ENCODE measurements at places on chromosomes 3 and 15.

GRCh38 chr3:146498002-146498736 is 28.8 kb upstream of the PLSCR2 start:
- no peak for DNase-seq

DNA sequence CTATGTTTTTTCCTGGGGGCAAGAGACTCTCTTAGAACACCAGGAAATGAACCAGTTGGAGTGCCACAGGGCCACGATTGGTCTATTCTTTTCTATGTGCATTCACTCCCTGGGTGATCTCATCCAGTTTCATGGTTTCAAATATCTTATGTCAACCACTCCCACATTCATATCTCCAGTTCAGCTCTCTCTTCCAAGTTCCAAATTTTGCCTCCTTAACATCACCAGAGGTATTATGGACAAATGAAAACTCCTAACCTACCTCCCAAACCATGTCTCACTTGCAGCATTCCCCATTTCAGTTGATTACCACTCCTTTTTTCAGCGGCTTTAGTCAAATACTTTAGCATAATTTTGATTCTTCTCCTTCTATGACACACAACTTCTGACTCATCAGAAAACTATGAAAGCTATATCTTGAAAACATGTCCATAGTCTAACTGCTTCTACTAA is 203.1 kb upstream of the SEMA6D start:
- no peak for DNase-seq

- no peak for DNase-seq
Measured at GRCh38 chr3:167084545-167084944, 295.6 kb downstream of the ZBBX start.

DNA sequence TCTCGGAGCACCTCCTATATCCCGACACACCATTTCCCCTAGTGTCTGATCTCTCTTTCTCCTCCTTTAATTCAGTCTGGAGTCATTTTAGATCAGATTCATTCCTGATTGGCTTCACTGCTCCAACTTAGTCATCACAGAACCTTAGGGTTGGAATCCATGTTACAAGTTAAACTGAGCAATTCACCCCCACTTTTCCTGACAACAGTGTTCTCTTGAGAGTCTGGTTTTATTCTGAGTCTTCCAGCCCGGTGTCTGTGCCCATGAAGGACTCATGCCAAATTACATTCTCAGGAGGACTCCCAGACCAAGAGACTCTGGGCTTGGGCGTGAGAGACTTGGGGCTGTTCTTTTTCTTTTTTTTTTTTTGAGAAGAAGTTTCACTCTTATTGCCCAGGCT is 57.5 kb downstream of the LPP start:
- DNase-seq = no peak

DNA sequence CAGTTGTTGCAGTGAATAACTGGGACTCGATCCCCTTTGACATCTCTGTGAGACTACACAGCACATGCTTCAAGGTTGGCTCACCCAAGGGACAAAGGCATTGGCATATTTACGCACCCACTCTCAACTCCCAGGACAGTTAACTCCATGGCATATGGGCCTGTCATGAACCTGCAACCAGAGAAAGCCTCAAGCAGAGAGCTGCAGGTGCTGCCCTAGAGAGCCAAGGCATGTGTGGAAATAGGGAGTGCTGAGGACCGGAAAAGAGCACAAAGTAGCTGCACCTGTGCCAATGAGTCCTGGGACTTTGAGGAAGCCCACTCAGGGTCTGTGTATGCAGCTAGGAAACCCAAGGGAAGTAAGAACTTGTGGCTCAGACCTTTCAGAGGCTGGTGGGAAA is 32.9 kb upstream of the SLC24A5 start:
- DNase-seq = no peak

- no peak for DNase-seq
Measured at GRCh38 chr3:43180694-43181093, 74.8 kb upstream of the POMGNT2 start.

DNA sequence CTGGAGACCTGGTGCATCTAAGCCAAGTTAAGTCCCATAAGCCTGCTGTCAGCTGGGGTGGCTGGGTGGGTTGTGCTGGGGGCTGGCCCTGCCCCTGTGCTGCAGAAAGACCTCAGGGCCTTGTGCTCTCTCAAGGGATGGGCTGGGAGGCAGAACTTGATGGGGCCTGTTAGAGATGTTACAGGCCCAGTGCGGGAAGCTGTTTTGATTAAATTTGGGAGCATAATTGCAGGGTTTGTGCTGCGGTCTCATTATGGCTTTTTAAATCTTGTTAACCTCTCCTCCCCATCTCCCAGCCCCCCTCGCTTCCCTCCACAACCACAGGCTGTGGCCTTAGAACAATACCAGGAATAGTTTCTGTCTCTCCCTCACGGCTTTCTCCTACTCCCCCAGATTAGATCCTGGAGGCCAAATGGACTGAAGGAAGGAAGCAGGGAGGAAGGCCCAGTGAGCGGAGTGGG is 87.6 kb upstream of the TLE3 start:
- no peak for DNase-seq

DNA sequence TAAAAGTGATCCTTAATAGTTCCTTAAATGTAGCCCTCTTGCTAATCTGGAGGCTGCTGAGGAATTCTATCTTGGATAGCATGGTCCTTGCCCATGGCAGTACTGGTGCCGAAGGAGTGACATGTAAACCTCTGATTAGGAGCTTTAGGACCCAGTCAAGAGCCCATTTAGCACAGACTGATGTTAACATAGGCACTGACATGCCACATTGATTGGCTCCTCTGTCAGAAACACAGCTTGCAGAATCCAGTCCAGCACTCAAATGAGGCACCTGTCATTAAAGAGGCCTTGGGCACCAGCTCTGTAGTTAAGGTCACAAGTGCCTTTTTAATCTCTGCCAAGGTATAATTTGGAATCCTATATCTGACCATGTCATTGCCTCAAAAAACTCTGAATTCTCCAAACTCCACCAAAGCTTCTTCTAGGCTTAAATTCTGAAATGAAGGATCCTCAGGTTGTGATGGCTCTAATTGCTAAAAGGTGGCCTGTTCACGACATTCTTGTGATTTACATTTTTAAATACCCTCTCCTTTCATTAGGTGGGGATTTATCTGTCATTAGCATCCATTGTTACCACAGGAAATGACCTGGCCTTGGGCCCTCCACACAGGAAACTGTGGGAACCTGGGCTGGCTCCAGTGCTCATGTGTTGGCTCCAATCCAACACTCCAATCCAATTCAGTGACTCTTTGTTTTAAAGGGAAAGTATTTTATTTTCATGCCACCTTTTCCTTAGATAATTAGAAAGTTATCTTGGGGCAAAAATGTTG is 57.3 kb upstream of the RNF7 start:
- no peak for DNase-seq

- DNase-seq = peak; percentile 76
Measured at GRCh38 chr3:52220380-52221026, 4.9 kb downstream of the TLR9 start.

- no peak for DNase-seq
Measured at GRCh38 chr3:183211352-183211751, 41.7 kb upstream of the B3GNT5 start.

GRCh38 chr15:79094611-79095021 is 4.0 kb upstream of the RASGRF1 start:
- DNase-seq = no peak

DNA sequence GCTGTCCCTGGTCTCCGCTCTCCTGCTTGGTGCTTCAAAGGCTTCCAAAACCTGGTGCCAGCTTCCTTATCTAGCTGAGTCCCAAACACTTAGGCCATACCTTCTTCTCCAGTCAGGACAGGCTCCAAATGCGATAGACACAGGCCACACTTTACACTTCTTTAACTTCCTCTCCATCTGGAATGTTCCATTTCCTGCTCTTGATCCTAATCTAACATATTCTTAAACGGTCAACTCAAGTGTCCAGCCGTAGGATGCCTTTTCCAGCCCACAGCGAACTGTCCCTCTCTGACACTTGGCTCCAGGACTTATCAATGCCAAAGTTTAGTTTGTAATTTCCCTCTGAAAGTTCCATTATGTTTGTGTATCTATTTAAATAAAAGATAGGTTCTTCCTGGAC is 19.2 kb upstream of the PLA2G4F start:
- no peak for DNase-seq

DNA sequence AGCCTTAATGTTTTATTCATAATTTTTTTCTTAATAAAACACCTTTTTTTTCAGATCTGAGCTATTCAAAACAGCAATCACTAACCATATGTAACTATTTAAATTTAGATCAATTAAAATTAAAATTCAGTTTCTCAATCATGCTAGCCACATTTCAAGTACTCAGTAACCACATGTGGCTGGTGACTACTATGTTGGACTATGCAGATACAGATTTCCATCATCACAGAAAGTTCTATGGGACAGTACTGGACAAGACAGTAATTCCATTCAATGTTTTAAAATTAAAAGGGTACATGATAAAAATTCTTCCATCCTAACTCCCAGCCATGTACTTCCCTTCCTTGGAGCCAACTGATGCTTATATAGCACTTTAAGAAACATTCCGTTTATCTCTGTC is 119.3 kb downstream of the GLDN start:
- no peak for DNase-seq

- no peak for DNase-seq
Measured at GRCh38 chr3:99468918-99469317, 169.5 kb upstream of the COL8A1 start.

- no peak for DNase-seq
Measured at GRCh38 chr3:98991393-98991792, 89.9 kb upstream of the DCBLD2 start.

DNA sequence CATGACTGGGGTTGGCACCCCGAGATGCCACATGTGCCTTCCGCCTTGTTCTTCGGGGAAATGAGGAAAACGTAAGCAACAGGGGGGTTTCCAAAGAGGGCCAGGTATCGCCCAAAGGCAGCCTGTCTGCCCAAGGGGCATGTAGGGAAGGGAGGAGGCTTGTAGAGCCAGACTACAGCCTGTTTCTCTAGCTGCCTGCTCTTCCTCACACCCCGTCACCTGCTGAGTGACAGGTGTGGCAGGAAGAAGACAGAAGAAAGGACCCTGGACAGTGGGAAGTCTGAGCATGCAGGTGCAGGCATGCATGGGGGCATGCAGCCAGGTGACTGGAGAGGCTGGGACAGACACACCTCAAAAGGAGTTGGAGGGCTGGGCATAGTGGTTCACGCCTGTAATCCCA is 9.8 kb downstream of the PLA2G4E start:
- DNase-seq = no peak

- DNase-seq = no peak
Measured at GRCh38 chr3:46693892-46694226, 380 bp upstream of the ALS2CL start.

GRCh38 chr3:187072511-187072910 is 66.8 kb downstream of the RPL39L start:
- DNase-seq = no peak

DNA sequence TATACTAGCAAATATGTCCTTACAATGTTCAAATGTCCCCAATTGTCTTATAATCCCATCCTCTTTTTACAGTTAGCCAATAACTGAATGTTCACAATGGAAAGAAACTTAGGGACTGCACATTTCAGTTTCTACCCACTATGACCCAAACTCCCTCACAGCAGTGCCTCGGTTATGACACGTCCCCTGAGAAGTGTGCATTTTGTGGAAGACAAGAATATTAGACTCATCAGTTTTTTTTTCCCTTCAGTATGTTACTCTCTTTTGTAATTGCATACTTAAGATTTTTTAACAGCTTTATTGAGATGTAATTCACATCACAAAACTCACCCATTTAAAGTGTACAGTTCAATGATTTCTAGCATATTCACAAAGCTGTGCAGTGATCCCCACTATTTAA is 64.8 kb downstream of the IGF2BP2 start:
- no peak for DNase-seq

DNA sequence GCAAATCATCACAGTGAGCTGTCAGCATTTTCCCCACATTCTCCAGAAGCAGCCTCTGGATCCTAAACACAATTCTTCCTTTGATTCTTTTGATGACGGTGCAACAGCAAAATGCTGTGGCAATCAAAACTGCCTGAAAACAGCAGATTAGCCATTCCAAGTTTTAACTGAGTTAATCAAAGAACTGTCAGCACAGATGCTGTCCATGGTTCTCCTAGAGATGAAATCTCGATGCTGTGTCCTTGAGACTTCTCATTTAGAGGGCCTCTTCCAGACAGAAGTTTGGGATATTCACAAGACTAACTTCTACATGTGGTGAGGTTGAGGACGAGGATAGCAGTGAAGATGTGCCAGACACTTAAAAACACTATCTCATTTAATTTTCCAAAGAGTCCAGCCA is 50.4 kb upstream of the GYG1 start:
- DNase-seq = no peak

- DNase-seq = peak; percentile 69
Measured at GRCh38 chr15:51077221-51078153, 17.2 kb downstream of the TNFAIP8L3 start.

DNA sequence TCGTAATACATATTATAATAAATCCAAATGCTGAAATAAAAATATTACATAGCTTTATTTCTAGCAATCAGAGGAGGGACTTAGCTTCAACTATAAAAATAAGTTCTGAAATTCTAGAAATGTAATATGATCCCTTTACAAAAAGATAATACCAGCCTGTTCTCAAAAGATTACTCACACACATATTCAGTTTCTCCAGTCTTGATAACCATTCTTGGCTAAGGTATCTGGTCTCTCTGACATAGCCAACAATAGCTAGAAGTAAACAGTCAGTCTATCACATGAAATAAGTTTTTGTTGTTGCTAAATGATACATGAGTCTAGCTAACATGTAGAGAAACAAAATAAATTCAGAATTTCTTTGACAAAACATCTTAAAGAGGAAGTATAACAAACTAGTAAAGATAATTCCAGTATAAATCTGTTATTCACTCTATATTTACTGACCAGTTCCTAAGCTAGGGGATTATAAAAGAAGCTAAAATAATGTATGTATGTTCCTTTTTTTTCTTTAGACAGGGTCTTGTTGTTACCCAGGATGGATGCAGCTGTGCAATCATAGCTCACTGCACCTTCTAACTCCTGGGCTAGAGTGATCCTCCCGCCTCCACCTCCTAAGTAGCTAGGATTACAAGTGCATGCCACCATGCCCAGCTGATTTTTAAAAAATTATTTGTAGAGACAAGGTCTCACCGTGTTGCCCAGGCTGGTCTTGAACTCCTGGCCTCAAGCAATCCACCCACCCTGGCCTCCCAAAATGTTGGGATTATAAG is 170.6 kb downstream of the TBL1XR1 start:
- no peak for DNase-seq

- no peak for DNase-seq
Measured at GRCh38 chr3:100063929-100064461, 50.3 kb downstream of the FILIP1L start.

DNA sequence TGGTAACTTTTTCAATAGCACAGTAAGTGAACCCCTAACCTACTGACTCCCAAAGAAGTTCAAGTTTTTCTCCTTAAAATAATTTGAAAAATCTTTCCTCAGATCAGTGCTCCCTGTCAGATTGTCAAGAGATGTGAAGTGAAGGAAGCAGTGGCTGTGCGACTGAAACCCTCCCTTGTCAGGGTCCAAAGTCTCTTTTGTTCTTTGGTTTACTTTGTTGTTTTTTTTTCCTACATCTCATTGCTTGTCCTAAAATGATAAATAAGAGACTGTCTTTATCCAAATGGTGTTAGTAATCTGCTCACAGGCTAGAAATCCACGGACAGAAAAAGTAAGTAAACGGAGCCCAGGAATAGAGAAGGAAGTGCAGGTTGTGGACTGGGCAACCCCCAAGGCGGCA is 976 bp upstream of the DPPA4 start:
- DNase-seq = no peak

GRCh38 chr3:9064850-9065249 is 101.6 kb upstream of the RAD18 start:
- no peak for DNase-seq

GRCh38 chr3:4687167-4687566 is 194.0 kb downstream of the ITPR1 start:
- DNase-seq = no peak

All from T-helper 2 cell treated with Interferon-gamma antibody and Interleukin-4, amounts not matched to agents 5 μg/mL and 100 μg/mL, for 36 hours (primary cell).